ENCODE measurements at places on chromosomes 1 and 21. TPM values are rescaled to one million over a fixed set of nuclear protein-coding genes. Genes with fewer than 3 reads are reported as not detected.

DNA sequence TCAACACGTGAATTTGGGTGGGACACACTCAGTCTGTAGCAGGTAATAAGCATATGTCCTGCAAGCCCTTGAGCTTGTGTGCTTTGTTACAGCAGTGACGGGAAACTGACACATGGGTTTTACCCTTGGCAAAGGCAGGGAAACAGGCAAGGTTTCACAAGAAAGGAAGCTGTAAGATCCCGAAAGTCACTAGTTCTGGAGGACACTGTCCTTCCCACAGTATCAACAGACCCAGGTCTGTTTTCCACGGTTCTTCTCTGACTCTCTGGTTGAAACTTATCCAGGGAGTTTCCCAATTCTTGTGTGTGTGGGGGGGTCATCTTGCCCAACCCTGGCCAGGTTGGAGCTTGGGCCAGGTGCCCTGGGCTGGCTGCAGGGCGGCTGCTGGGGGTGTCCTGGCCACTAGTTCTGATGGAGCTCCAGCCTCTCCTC, 29.3 kb upstream of the ZBTB21 start:
- no peak overlapping the region for H3K4me3 ChIP-seq
- H3K4me1 ChIP-seq, result no peaks in the 10 kb centered on the region
- no peaks in the 10 kb centered on the region for H3K36me3 ChIP-seq
- no peak for DNase-seq
- H3K27me3 ChIP-seq, result no peaks in the 10 kb centered on the region

- DNase-seq, result no peak
- peaks cover 39% of the 10 kb centered on the region for H3K36me3 ChIP-seq
- peak overlapping the region; percentile 99 for H3K4me3 ChIP-seq
- H3K27ac ChIP-seq, result peak overlapping the region; percentile 97
Observed at GRCh38 chr1:220044678-220045355, 1.5 kb downstream of the EPRS1 start.

DNA sequence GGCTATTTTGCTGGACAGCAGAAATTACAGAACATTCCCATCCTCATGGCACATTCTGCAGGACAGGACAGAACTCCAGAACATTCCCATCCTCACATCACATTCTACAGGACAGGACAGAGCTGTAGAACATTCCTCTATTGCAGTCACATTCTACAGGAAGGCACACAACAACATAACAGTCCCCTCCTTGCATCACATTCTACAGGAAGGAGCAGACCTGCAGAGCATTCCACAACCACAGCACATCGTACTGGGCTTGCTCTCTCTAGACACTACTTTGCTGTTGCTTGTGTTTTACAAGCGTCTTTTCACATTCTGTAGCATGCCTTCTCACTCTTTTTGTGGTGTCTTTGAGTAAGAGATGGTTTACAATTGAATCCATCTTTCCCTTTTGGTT, 26.8 kb upstream of the ABCB10 start:
- no peak overlapping the region for H3K27ac ChIP-seq
- no peaks in the 10 kb centered on the region for H3K36me3 ChIP-seq
- peaks cover 2% of the 10 kb centered on the region for H3K4me1 ChIP-seq

DNA sequence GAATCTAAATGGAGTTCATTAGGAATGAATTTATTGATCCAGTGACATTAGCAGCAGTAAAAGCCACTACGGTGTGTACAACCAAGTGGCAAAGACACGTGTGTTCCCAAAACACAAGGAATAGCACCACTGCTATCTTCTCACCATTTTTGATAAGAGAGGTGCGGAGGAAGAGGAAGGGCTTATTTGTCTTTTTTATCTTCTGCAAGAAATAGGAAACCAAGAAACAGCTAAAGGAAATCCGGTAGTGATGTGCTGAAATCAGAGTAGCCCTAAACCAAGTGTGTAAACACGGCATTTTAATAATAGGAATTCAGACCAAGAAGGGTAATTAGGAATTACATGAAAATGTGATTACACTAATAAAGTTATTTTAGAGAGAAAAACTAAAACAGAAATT, 9.1 kb upstream of the SCYL3 start:
- peaks cover 3% of the 10 kb centered on the region for H3K27me3 ChIP-seq
- H3K4me3 ChIP-seq, result no peak overlapping the region
- peaks cover 10% of the 10 kb centered on the region for H3K4me1 ChIP-seq
- no peak for DNase-seq
- peak overlapping the region; percentile 22 for H3K27ac ChIP-seq

DNA sequence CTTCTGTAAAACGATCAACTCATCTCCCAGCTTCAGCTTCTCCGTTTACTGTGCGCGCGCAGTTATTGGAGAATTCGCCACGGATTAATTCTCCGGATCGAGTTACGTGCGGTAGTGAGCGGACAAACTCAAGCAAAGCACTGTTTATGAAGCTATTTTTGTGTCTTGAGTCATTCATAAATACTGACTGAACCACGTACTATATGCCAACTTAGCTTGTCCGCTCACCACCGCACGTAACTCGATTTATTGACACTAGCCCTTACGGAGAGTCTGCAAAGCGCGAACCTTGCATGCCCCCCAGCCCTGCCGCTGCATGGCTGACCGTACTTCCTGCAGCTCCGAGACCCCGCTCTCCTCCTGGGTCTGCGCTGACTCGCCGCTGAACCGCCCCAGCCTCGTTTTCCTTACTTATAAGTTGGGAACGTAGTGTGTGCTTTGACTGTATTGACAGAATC, 773 bp downstream of the CHD1L start:
- DNase-seq, result peak; percentile 54
- H3K27me3 ChIP-seq, result no peaks in the 10 kb centered on the region
- H3K4me1 ChIP-seq, result peaks cover 43% of the 10 kb centered on the region

GRCh38 chr1:5709976-5710375, 282.2 kb downstream of the NPHP4 start:
- H3K36me3 ChIP-seq, result no peaks in the 10 kb centered on the region
- H3K4me1 ChIP-seq, result no peaks in the 10 kb centered on the region
- H3K27ac ChIP-seq, result no peak overlapping the region

DNA sequence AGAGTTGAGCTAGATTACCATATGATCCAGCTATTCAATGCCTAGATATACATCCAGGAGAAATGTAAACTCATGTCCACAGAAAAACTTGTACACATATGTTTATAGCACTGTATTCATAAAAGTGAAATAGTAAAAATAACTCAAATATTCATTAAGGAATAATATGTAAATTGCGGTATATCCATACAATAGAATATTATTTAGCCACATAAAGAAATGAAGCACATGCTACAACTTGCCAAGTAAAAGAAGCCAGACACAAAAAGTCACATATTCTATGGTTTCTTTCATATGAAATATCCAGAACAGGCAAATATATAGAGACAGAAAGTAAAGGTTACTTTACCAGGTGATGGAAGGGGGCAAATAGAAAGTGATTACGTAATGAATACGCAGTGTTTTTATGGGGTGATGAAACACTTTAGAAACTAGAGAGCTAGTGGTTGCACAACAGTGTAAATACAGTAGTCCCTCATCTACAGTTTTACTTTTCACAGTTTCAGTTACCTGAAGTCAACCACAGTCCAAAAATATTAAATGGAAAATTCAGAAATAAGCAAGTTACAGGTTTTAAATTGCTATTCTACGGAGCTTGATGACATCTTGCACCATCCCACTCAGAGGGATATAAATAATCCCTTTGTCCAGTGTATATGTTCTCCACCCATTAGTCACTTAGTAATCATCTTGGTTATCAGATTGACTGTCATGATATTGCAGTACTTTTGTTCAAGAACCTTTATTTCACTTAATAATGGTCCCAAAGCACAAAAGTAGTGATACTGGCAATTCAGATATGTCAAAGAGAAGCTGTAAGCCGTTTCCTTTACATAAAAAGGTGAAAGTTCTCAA, 62.3 kb downstream of the ZNF644 start:
- no peaks in the 10 kb centered on the region for H3K27me3 ChIP-seq
- peaks cover 53% of the 10 kb centered on the region for H3K36me3 ChIP-seq
- H3K4me3 ChIP-seq, result no peak overlapping the region
- peaks cover 62% of the 10 kb centered on the region for H3K4me1 ChIP-seq
- DNase-seq, result no peak

GRCh38 chr1:208230668-208231529, 13.3 kb downstream of the PLXNA2 start:
- DNase-seq, result no peak
- H3K36me3 ChIP-seq, result no peaks in the 10 kb centered on the region
- H3K27me3 ChIP-seq, result peaks cover 8% of the 10 kb centered on the region
- H3K27ac ChIP-seq, result no peak overlapping the region

DNA sequence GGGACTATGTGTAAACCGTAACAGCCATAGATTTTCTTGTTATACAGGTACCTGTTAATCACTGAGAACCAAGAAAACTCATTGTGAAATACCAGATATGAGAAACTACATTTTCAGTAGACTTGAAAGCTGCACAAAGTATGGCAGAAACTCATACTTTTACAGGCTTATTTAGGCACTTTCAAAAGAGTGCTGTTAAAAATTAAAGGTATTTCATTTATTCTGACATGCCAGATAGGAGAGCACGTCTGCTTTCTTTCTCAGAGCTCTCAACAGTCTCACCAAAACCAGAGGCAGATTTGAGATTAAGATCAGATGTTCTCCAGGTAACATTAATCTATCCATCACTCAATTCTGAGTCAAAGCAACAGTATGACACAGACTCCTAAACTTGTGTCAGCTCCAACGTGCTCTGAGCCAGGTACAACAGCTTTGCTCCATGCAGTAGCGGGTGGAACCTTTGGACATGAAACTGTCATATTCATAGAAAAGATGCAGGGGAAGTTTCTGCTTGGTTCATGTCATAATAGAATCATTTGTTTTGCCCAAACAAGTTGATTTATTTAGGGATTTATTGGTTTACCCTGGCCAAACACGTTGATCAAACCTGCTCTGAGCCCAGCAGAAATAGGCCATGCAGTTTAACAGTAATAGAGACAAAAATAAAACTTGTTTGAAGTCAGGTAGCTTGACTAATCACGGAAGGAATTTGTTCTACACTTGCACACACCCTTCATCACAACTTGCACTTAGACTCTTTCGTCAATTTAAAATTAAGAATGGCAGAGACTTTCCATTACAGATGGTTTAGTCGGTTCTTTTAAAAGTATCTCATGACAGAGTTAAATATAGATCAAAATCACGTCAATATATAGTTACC, 20.8 kb upstream of the TSNAX start:
- no peak for DNase-seq
- H3K4me3 ChIP-seq, result no peak overlapping the region
- no peaks in the 10 kb centered on the region for H3K4me1 ChIP-seq
- no peaks in the 10 kb centered on the region for H3K36me3 ChIP-seq
- H3K27me3 ChIP-seq, result peaks cover 23% of the 10 kb centered on the region

DNA sequence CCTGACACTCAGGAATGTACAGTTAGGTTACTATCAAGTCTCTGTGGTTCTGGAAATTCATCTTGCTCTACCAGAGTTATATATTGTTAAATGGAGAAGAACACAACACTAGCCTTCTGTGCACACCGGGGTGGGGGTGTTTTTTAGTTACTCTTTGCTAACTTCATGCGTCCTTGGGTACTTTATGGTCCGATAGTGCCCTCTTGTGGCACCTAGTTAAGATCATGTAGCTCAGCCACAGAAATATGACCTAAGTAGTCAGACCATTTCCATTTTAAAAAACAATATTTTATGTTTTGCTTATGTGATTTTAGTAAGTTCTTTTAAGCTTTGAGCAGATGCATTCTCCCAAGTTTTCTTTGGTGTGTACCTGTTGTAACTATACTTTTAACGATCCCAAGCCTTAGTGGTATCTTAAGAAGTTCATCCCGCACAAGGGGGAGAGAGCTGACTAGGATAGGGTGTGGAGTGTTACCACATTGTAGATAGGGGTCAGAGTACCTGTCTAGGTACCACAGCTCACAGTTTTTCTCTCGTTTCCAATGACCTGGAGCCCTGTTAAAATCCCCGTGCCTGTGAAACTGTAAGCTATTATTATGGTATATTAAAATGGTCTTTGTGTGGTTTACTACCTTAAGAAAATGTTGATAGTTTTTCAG, 20.6 kb upstream of the SH3D21 start:
- H3K27ac ChIP-seq, result peak overlapping the region; percentile 58
- no peaks in the 10 kb centered on the region for H3K27me3 ChIP-seq
- H3K4me1 ChIP-seq, result peaks cover 32% of the 10 kb centered on the region
- peaks cover 57% of the 10 kb centered on the region for H3K36me3 ChIP-seq
- no peak overlapping the region for H3K4me3 ChIP-seq
- DNase-seq, result peak; percentile 86

- H3K4me3 ChIP-seq, result no peak overlapping the region
- peak overlapping the region; percentile 70 for H3K27ac ChIP-seq
- DNase-seq, result no peak
- H3K36me3 ChIP-seq, result no peaks in the 10 kb centered on the region
- H3K4me1 ChIP-seq, result peaks cover 48% of the 10 kb centered on the region
- H3K27me3 ChIP-seq, result no peaks in the 10 kb centered on the region
Observed at GRCh38 chr1:221761354-221762002, 19.6 kb upstream of the DUSP10 start.

GRCh38 chr1:169874229-169874628, 19.5 kb downstream of the SCYL3 start:
- DNase-seq, result no peak
- H3K27ac ChIP-seq, result no peak overlapping the region
- H3K4me3 ChIP-seq, result no peak overlapping the region
- H3K36me3 ChIP-seq, result peaks cover 57% of the 10 kb centered on the region
- peaks cover 11% of the 10 kb centered on the region for H3K4me1 ChIP-seq
- H3K27me3 ChIP-seq, result no peaks in the 10 kb centered on the region

GRCh38 chr21:38186661-38187270, 70.0 kb upstream of the KCNJ15 start:
- no peaks in the 10 kb centered on the region for H3K36me3 ChIP-seq
- H3K4me3 ChIP-seq, result no peak overlapping the region
- no peak for DNase-seq
- no peak overlapping the region for H3K27ac ChIP-seq

DNA sequence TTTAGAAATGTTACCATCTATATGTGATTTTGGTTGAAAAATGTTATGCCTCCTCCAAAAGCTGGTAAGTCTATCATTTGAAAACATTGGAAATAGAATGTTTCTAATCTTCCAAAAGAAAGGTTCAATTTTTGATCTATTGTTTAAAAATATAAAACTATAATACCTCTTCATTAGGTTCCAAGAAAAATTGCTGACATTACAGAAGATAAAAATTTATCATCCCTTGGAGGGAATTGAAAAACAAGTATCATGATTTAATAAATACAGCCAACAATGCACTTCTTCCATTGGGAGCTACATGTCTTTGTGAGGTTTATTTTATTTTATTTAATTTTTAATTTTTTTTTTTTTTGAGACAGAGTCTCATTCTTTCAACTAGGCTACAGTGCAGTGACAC, 148.5 kb downstream of the PIK3R3 start:
- H3K27ac ChIP-seq, result no peak overlapping the region
- DNase-seq, result no peak
- H3K4me1 ChIP-seq, result no peaks in the 10 kb centered on the region
- no peaks in the 10 kb centered on the region for H3K36me3 ChIP-seq
- no peaks in the 10 kb centered on the region for H3K27me3 ChIP-seq
- no peak overlapping the region for H3K4me3 ChIP-seq

GRCh38 chr1:197738927-197739326, 36.4 kb downstream of the DENND1B start:
- no peak overlapping the region for H3K27ac ChIP-seq
- DNase-seq, result peak; percentile 7
- peaks cover 7% of the 10 kb centered on the region for H3K36me3 ChIP-seq
- peaks cover 42% of the 10 kb centered on the region for H3K4me1 ChIP-seq
- H3K4me3 ChIP-seq, result no peak overlapping the region

The HHIPL2 gene
- total RNA-seq, result not detected

The PLA2G2D gene
- not detected for total RNA-seq

The NBPF12 gene
- total RNA-seq, result 6.4 TPM

The CD101 gene
- total RNA-seq, result 3.2 TPM

The MYOM3 gene
- not detected for total RNA-seq

The HSF2BP gene
- 1.5 TPM for total RNA-seq

Data from activated CD8-positive, alpha-beta T cell treated with anti-CD3 and anti-CD28 coated beads for 36 hours (primary cell).